ENCODE measurements at places on chromosomes 5 and 9.

DNA sequence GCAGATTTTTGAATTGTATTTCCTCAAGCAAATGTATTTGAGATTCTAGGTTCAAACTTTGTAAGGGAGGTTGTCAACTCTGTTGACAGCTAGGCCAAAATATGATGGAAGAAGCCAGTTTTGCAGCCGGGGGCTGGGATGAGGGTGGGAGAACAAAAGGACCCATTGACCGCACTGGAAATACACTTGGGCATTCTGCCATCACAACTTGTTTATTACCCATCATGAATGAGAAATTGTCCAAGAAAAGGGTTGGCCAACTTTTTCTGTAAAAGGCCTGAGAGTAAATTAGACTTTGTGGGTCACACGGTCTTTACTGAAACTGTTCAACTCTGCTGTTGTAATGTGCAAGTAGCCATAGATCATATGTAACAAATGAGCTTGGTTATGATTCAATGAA, 221.3 kb upstream of the KLF9 start:
- DNase-seq = no peak

GRCh38 chr9:117720987-117721386, 16.8 kb downstream of the TLR4 start:
- no peak for DNase-seq

DNA sequence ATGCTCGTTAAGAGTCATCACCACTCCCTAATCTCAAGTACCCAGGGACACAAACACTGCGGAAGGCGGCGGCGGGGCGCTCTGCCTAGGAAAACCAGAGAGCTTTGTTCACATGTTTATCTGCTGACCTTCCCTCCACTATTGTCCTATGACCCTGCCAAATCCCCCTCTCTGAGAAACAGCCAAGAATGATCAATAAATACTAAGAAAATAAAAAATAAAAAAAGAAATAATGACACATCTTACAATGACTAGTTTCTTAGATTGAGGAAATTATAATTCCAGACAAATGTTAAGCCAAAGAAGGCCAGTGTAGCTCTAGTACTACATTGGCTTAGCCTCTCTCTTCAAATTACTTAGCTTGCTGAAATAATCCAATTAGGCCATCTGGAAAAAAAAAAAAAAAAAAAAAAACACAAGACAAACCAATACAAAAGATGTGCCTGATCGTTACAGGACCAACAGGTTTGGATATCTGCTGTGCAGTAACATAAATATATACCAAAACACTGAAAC, 58.0 kb downstream of the ANXA2R start:
- no peak for DNase-seq

- no peak for DNase-seq
Measured at GRCh38 chr5:142253938-142254337, 70.9 kb downstream of the SPRY4 start.

- DNase-seq = no peak
Measured at GRCh38 chr5:57207007-57207653, 33.3 kb downstream of the GPBP1 start.

GRCh38 chr5:78758169-78758839, 109.7 kb upstream of the LHFPL2 start:
- DNase-seq = no peak

GRCh38 chr5:169758886-169759285, 121.8 kb downstream of the DOCK2 start:
- no peak for DNase-seq

- no peak for DNase-seq
Measured at GRCh38 chr9:127837346-127837745, 17.1 kb downstream of the ENG start.

GRCh38 chr9:23606107-23606506, 219.9 kb downstream of the ELAVL2 start:
- DNase-seq = no peak

- no peak for DNase-seq
Measured at GRCh38 chr5:40780199-40780598, 18.0 kb downstream of the PRKAA1 start.

DNA sequence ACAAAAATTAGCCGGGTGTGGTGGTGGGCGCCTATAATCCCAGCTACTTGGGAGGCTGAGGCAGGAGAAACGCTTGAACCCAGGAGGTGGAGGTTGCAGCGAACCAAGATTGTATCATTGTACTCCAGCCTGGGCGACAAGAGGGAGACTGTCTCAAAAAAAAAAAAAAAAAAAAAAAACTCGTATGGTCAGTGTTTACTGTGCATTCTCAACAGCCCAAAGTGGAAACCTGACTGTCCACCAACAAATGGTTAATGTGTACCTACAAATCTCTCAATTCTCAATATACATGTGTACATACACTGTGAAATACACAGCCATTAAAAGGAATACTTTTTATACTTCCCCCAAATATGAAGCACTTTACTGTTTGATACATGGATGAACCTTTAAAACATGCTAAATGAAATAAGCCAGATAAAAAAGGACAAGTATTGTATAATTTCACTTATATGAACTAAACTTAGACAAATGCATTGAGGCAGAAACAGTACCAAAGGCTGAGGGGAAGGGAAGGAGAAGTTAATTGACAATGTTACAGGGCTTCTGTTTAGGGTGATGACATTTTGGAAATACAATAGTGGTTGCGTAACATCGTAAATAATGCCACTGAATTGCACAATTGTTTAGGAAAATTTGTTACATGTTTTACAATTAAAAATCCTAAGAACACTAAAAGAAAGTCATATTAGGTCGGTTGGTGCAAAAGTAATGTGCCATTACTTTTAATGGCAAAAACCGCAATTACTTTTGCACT, 16.5 kb downstream of the DNAJA1 start:
- DNase-seq = no peak

DNA sequence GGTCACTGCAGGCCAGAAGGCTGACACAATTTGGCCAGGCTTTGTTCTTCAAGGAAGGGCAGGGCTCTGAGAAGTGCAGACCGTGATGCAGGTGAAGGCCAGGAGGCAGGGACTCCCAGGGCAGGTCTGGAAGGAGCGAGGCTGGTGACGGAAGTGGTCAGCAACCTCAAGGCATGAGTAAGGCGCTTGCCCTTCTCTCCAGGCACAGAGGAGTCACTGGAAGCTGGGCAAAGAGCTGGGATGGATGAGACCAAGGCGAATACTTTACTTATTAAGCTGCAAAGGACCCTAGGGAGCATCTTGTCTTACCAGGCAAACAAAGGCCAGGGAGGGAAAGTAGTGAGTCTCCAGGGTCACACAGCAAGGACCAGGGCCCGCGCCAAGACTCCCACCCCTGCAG, 18.6 kb downstream of the IRF1 start:
- DNase-seq = no peak

GRCh38 chr9:89602978-89603766, 1.6 kb upstream of the GADD45G start:
- DNase-seq = peak; percentile 63

DNA sequence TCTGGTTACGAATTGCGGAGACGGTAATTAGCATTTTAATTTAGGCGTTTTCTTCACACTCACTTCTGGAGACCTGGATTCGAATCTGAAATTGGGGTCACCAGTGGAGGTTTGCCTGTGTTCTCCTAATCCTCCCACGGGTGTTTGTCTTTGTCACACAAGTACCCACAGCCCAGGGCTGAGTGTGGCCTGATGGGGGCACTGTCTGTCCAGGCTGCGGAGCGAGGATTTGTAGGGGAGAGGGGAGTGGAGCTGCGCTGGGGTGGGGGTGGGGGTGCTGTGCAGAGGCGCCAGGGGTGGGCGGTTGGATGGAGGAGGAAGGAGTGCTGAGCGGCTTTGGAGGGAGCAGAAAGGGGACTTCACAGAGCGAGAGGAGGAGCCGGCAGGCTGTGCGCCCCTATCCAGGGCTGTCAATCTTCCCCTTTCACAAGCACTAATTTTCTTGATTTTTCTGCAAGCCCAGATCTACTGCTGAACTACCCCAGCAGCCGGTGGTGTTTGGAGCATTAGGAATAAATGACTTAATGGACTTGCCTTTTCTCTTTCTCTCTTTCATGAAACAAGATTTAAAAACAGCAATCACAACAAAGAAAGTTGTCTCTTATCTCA, 53.1 kb downstream of the TSPAN17 start:
- DNase-seq = no peak

- no peak for DNase-seq
Measured at GRCh38 chr5:170630226-170630625, 126.4 kb downstream of the KCNIP1 start.

Data from activated CD8-positive, alpha-beta memory T cell treated with anti-CD3 and anti-CD28 coated beads for 1 hour (primary cell).